ENCODE measurements at places on chromosomes 4 and X. TPM values are rescaled to one million over a fixed set of nuclear protein-coding genes. Genes with fewer than 3 reads are reported as not detected.

- H3K4me3 ChIP-seq, result peak overlapping the region; percentile 41
- no peaks in the 10 kb centered on the region for H3K27me3 ChIP-seq
- peaks cover 6% of the 10 kb centered on the region for H3K4me1 ChIP-seq
- H3K36me3 ChIP-seq, result no peaks in the 10 kb centered on the region
- no peak for DNase-seq
These were observed 5.5 kb downstream of the GSTCD start for GRCh38 chr4:105714071-105714521.

DNA sequence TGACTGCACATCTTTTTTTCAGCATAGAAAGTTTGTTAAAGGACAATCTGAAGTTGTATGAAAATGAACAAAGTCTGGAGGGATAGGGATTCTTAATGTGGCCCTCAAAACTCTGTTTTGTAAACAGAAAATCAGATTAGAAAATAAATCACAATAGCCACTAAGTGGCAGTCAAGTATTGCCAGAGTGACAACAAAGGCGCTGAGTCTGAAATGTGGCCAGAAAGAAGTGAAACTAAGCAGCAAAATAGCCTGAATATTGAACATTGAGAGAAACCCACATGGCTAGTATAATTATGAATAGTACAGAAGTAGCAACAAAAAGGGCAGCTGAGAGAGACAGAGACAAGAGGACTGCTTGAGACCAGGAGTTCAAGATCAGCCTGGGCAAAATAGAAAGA is 81.1 kb upstream of the CT45A1 start:
- no peak overlapping the region for H3K4me3 ChIP-seq
- DNase-seq, result no peak
- H3K36me3 ChIP-seq, result no peaks in the 10 kb centered on the region
- no peak overlapping the region for H3K27ac ChIP-seq
- no peaks in the 10 kb centered on the region for H3K4me1 ChIP-seq

GRCh38 chr4:176440698-176441097 is 120.9 kb downstream of the SPCS3 start:
- no peaks in the 10 kb centered on the region for H3K27me3 ChIP-seq
- no peak for DNase-seq
- no peaks in the 10 kb centered on the region for H3K36me3 ChIP-seq

- no peaks in the 10 kb centered on the region for H3K36me3 ChIP-seq
- no peak for DNase-seq
- no peaks in the 10 kb centered on the region for H3K4me1 ChIP-seq
- no peaks in the 10 kb centered on the region for H3K27me3 ChIP-seq
These were observed 97.3 kb downstream of the GEMIN8 start for GRCh38 chrX:13932416-13932815.

DNA sequence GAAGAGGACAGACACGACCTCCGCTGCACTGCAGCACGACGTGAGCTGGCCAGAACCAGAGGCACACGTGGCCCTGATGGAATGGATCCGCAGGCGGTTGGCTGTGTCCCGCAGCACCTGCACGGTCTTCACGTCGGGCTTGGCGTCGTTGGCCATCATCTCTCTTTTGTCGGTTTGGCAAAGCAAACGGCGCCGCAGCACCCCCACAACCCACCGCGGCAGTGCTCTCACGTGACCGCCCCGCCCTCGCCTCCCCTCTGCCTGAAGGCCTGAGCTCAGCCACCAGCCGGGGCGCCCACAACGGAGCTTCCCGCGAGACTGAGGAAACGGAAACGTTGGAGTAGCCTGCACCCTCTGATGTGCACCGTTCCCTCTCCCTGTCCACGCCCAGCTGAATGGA is at the start of gene TKTL2:
Gene TKTL2 (minus strand): TSS at position 179 of the 400 bp plus-strand sequence. CDS start 20 bp downstream, at position 159.
- DNase-seq, result no peak
- H3K4me1 ChIP-seq, result no peaks in the 10 kb centered on the region
- H3K4me3 ChIP-seq, result no peak within 1 kb of the TSS
- no peaks in the 10 kb centered on the region for H3K36me3 ChIP-seq

GRCh38 chrX:69263251-69263820 is 98.1 kb upstream of the PJA1 start:
- H3K36me3 ChIP-seq, result no peaks in the 10 kb centered on the region
- no peak overlapping the region for H3K27ac ChIP-seq
- no peaks in the 10 kb centered on the region for H3K27me3 ChIP-seq
- H3K4me3 ChIP-seq, result no peak overlapping the region
- no peak for DNase-seq

- no peak overlapping the region for H3K4me3 ChIP-seq
- no peak overlapping the region for H3K27ac ChIP-seq
- no peak for DNase-seq
- H3K4me1 ChIP-seq, result no peaks in the 10 kb centered on the region
- H3K36me3 ChIP-seq, result peaks cover 3% of the 10 kb centered on the region
These were observed 33.4 kb downstream of the SLC2A9 start for GRCh38 chr4:9987749-9988362.

PLAC8 gene
- 1.1 TPM for total RNA-seq

DNA sequence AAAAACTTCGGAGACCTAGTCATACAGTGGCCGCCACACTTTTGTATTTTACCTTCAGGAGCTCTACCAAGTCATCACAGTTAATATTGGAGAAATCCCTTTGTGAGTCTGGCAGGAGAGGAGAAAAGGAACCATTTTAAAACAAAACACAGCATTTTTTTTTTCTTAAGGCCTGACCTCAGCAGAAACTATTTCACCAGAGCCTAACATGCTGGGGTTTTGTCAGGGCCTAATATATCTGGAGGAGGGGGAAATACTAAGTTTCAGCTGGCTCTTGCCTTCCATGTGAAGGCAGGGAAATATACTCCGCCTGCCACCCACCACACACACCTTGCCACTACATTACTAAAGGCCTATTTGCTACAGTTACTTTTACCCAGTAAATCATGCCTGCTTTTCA is 26.5 kb upstream of the BDH2 start:
- no peak overlapping the region for H3K27ac ChIP-seq
- DNase-seq, result no peak
- H3K27me3 ChIP-seq, result no peaks in the 10 kb centered on the region
- no peaks in the 10 kb centered on the region for H3K36me3 ChIP-seq
- H3K4me3 ChIP-seq, result no peak overlapping the region

GRCh38 chrX:123217077-123217476 is 33.0 kb downstream of the GRIA3 start:
- no peak overlapping the region for H3K27ac ChIP-seq
- no peak overlapping the region for H3K4me3 ChIP-seq
- no peak for DNase-seq
- H3K27me3 ChIP-seq, result no peaks in the 10 kb centered on the region
- H3K4me1 ChIP-seq, result no peaks in the 10 kb centered on the region
- no peaks in the 10 kb centered on the region for H3K36me3 ChIP-seq

SASH3 gene
- 31.0 TPM for total RNA-seq

- H3K27ac ChIP-seq, result no peak overlapping the region
- no peak overlapping the region for H3K4me3 ChIP-seq
- H3K27me3 ChIP-seq, result no peaks in the 10 kb centered on the region
- no peaks in the 10 kb centered on the region for H3K36me3 ChIP-seq
- DNase-seq, result no peak
These were observed 167.6 kb upstream of the ARSJ start for GRCh38 chr4:114146947-114147618.

DNA sequence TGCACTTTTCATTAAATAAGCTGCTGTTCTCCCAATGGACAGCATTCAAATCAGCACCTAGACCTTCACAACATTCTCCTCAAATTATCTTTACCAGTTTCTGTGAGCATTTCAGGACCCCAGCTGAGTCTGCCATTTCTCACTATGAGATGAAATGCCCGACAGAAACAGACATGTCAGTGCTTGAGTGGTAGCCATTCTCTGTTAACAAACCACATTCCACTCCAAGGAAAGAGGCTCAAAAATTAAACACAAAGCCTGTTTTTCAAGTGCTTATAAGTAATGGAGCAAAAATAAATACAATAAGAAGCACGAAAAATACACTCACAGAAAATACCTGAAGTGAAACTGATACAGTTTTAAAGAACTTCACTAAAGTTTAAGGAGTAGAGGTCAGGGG is 320.2 kb upstream of the PRPS2 start:
- no peaks in the 10 kb centered on the region for H3K27me3 ChIP-seq
- no peaks in the 10 kb centered on the region for H3K4me1 ChIP-seq
- H3K27ac ChIP-seq, result no peak overlapping the region
- H3K4me3 ChIP-seq, result no peak overlapping the region

DNA sequence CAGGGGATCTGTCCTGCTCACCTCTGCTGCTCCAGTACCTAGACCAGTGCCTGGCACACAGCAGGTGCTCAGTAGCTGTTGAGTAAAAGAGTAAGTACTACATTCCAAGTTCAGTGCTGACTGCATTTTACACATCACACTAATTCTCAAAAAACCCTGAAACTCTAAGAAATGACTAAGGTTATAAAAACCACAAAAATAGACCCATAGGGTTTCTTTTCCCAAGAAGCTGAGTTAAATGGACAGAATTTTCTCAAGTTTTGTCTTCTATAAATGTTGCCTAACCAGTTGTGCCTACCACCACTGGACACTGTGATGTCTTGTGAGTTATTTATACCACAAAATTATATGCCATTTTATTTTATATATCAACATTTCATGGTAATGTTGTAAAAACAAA is 78.9 kb upstream of the RXFP1 start:
- no peak overlapping the region for H3K4me3 ChIP-seq
- no peaks in the 10 kb centered on the region for H3K4me1 ChIP-seq
- no peaks in the 10 kb centered on the region for H3K27me3 ChIP-seq
- no peak for DNase-seq

DNA sequence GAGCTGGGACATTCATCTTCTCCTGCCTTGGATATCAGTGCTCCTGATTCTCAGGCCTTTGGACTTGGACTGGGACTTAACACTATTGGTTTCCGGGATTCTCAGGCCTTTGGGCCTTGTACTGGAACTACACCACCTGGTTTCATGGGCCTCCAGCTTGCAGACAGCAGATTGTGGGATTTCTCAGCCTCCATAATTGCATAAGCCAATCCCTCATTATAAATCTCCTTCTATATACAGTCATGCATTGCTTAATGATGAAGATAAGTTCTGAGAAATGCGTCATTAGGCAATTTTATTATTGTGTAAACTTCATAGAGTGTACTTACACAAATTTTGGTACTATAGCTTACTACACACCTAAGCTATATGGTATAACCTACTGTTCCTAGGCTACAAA is 8.9 kb upstream of the CCNG2 start:
- no peaks in the 10 kb centered on the region for H3K4me1 ChIP-seq
- no peak for DNase-seq
- H3K36me3 ChIP-seq, result no peaks in the 10 kb centered on the region
- no peaks in the 10 kb centered on the region for H3K27me3 ChIP-seq
- no peak overlapping the region for H3K4me3 ChIP-seq

DNA sequence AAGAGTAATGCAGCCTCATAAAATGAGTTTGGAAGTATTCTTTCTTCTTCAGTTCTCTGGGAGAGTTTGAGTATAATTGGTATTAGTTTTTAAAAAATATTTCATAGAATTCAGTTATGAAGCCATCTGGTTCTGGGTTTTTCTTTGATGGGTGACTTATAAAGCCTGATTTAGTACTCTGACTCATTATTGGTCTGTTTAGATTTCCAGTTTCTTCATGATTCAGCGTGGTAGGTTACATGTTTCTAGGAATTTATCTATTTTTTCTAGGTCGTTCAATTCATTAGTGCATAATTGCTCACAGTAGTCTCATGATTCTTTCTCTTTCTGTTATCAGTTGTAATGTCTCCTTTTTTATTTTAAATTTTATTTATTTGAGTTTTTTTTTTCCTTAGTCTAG is 111.2 kb downstream of the CEP44 start:
- no peaks in the 10 kb centered on the region for H3K4me1 ChIP-seq
- H3K27ac ChIP-seq, result no peak overlapping the region
- DNase-seq, result no peak
- H3K36me3 ChIP-seq, result no peaks in the 10 kb centered on the region
- H3K4me3 ChIP-seq, result no peak overlapping the region
- no peaks in the 10 kb centered on the region for H3K27me3 ChIP-seq

HTN1 gene
- total RNA-seq, result not detected
